Activated naive CD4-positive, alpha-beta T cell treated with anti-CD3 and anti-CD28 coated beads, Interleukin-2, amount 10 ng/mL, durations not matched to agents 7 days and 5 days (primary cell): ENCODE measurements at places on chromosomes 3 and 15.
A peak's percentile ranks its signal among the peaks of the same experiment; 100 is the strongest.

DNA sequence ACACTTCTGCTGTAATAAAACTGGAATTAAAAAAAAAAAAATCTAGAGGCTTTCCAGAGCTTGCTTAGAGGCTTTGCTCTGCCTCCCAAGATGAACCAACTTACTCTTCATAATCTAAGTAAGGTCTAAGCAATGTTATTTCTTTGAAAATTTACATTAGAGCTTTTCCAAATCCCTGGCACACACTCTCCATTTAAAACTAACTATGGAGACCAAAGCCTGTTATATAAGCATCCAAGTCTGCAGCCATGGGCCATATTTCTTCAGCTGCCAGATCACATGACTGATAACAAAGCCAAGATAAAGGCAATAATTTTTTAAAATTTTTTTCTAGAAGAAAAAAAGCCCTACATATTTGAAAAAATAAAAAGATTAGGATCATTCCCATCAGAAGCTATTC is 55.0 kb upstream of the ARHGEF3 start:
- no peak for DNase-seq

GRCh38 chr15:66188464-66188863 is 65.1 kb downstream of the MEGF11 start:
- DNase-seq = no peak

GRCh38 chr15:35118960-35119359 is 33.9 kb upstream of the NANOGP8 start:
- DNase-seq = no peak

GRCh38 chr15:74449095-74449494 is 11.9 kb downstream of the UBL7 start:
- DNase-seq = no peak

DNA sequence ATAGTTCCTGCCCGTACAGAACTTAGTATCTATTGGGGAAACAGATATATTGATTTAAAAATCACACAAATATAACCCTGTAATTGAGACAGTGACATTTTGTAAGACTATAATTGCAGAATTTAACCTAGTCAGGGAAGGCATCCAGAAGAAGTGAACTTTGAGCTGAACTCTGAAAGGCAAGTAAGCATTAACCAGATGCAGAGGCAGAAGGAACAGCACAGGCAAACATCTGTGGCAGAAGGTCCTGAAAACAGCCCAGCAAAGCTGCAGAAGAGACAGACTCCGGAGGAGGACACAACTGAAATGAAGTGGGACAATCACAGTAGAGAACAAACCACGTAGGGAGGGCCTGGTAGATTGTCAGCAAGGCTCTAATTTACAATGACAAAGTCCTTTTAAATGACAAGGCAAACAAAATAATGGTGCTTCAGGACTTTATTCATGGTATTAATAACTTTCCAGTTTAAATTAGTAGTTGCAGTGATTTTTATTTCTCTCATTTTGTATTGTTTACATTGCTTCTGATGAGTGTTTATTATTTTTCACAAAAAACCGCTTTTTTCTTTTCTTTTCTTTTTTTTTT is 14.5 kb downstream of the BCL2A1 start:
- no peak for DNase-seq

- DNase-seq = no peak
Measured at GRCh38 chr3:31096661-31097395, 202.4 kb upstream of the GADL1 start.

DNA sequence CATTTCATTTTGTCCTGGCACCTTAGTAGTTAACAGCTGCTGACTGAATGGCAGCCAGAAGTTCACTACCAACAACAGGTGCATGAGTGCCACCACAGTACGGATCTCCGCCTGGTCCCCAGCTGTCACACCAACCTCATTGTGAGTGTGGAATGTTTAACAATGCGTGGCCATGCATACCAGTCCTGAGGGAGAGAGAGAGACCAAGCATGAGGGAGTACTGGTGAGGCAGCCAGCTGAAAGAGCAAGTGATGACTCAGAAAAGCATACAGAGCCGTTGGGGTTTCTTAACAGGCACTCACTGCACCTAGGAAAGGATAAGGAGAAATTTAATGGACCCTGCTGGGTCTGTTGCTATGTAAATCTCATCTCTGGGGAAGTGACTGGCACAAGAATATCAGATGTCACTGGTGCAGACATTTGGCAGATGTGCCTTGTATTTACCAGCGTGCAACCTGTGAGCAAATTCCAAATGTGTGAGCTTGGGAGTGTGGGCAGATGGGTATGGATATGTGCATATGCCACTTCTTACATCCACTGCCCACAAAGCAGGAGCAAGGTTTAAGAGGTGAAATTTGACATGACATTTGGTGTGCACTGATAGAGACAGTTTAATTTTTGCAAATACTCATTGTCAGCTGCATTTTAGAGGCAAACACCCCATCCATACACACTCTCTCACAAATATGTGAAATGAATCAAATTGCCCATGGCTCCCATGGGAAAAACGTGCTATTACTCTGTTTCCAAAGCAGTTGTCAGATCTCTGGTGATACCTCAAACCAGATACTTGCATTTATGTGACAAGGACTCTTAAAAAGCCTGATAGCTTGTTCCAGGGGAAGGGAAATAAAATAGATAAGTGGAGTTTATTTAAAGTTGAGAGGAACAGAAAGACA is 245.2 kb upstream of the ARPP21 start:
- DNase-seq = no peak

DNA sequence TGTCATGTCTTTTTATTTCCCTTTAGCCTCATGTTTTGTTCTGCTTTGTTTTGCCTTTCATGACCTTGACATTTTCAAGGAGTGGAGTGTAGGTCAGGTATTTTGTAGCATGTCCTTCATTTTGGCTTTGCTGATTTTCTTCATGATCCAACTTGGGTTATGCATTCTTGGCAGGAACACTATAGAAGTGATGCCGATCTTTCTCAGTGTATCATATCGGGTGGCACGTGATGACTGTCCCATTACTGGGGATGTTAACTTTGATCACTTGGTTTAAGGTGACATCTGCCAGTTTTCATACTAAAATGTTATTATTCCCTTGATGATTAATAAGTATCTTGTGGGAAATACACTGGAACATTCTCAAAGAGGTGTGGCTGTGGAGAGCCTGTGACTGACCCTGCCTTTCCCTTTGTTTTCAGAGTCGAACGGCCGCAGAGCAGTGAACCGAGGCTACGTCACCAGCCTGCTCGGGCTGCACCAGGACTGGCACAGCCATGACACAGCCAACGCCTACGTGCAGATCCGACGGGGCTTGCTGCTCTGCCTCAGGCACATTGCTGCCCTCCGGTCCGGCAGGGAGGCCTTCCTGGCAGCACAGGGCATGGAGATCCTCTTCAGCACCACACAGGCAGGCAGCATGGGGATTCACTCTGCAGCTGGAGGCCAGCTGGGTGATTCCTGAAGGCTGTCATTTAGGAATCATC is 167.7 kb downstream of the AGBL1 start:
- no peak for DNase-seq

DNA sequence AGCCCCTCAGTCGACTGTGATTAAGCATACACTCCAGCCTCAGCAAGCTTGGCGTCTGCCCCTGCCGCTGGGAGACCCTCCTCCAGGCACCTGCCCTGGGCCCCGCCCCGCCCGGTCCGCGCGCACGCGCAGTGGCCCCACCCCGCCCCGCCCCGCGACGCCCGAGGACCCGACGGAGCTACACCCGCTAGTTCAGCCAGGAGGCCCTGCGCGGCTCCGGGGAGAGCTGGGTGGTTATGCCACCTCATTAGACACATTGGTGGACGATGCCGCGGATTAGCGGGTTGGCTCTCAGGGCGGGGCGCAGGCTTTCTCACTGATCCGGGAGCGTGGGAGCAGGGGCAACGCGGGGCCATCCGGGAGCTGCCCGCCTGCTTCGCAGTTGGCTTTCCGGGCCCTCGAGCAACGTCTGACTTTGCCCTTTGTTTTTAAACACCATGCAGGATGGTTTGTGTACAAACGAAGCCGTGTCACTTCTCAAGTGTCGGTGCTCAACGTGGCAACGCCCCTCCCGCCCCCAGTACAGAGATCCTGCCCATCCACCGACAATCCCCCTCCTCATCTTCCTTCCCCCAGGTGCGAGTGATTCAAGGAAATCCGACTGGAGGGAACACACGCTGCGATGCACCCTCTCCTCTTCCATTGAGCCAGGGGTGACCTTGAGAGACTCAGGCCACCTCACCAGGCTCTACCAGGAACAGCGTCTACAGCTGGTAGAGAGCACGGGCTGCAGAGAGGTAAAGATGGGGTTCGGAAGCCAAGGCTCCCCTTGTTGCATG is 109.3 kb downstream of the SHQ1 start:
- DNase-seq = peak; percentile 80

- no peak for DNase-seq
Measured at GRCh38 chr3:124351430-124352148, 359.7 kb upstream of the ROPN1 start.

DNA sequence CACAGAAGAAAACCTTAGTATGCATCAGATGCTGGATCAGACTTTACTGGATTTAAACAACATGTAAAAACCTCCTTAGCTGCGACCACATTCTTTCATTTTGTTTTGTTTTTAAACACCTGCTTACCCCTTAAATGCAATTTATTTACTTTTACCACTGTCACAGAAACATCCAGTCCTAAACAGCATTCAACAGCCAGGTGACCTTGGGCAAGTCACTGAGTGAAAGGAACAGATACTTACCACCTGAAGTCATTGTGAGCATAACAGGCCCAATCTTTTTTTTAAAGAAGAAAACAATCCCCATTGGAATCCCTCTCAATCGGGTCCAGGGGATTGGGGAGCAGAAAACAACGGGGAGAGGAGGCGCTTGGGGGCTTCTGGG is 390 bp downstream of the STARD5 start:
- DNase-seq = no peak

- DNase-seq = no peak
Measured at GRCh38 chr3:175890066-175890465, 1030.9 kb downstream of the NAALADL2 start.

DNA sequence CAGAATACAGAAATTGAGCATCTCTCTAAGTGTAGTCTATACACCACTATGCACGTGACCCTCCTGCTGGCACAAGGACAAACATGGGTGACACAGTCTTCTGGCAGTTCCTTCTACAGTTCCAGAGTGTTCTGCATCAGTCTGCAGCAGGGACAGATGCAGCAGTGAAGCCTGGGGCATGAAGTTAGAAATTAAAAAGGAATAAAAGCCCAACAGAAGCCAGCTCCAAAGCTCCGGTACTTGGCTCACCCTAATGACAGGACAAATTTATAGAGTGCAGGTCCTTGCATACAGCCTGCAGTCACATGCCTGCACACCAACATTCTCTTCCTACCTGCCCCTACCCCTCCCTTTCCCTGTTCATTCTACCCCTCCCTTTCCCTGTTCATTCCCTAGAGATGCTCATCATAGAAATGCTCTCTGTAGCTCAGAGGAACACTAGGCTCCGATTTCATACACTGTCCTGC is 15.0 kb downstream of the UACA start:
- DNase-seq = no peak

GRCh38 chr3:42853056-42853455 is 22.6 kb downstream of the CYP8B1 start:
- no peak for DNase-seq

GRCh38 chr3:134749802-134750553 is 45.1 kb upstream of the EPHB1 start:
- DNase-seq = no peak

GRCh38 chr15:69538379-69538778 is 85.8 kb downstream of the RPLP1 start:
- DNase-seq = no peak

GRCh38 chr3:151037746-151038477 is 47.6 kb upstream of the MED12L start:
- DNase-seq = no peak

- DNase-seq = no peak
Measured at GRCh38 chr3:108428586-108428985, 81.8 kb downstream of the MYH15 start.

DNA sequence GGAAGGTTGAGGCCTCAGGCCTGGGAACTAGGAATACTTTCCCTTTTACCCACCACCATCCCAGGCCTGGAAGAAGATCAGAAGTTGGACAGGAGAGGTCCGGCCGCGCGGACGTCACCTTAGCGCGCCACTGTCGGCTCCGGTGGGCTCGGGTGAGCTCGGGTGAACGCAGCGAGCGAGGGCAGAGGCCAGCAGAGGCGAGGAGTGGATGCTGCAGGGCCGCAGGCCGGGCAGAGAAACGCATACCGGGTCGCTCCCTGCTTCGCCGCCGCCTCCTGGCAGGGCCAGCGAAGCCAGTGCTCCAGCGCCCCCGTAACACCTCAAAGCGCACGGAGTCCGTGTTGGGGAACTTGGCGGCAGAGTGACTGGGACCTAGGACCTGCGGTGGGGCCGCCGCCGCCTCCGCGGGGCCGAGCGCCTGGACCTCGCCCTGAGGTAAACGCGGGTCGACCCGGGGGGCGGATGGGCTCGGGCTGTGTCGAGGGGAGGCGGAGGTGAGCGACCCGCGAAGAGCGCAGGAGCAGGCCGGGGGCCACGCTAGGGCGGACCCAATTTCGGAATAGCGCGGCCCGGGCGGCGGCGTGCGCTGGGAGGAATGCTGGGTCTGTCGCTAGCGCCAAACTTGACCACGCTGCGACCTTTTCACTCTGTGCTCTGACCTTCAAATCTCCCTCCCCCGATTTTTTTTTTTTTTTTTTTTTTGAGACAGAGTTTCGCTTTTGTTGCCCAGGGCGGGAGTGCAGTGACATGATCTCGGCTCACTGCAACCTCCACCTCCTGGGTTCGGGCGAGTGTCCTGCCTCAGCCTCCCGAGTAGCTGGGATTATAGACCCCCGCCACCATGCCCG is 1.6 kb downstream of the CYP11A1 start:
- no peak for DNase-seq

DNA sequence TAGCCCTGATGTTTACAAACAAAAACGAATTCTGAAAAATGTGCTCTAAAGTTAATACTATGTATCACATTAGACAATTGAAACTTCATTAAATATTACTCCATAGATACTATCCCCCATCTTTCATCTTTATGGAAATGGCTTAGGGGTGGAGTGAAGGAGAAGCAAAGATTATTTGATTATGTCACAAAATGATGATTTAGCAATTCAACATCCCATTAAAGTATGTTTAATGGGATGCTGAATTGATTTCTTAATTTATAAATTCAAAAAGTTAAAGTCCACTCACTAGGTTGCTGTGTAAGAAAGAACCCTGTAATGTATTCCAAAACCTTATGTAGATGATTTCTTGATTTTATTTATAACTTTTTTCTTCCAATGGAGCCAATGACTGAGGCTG is 201.1 kb downstream of the WDR72 start:
- no peak for DNase-seq

DNA sequence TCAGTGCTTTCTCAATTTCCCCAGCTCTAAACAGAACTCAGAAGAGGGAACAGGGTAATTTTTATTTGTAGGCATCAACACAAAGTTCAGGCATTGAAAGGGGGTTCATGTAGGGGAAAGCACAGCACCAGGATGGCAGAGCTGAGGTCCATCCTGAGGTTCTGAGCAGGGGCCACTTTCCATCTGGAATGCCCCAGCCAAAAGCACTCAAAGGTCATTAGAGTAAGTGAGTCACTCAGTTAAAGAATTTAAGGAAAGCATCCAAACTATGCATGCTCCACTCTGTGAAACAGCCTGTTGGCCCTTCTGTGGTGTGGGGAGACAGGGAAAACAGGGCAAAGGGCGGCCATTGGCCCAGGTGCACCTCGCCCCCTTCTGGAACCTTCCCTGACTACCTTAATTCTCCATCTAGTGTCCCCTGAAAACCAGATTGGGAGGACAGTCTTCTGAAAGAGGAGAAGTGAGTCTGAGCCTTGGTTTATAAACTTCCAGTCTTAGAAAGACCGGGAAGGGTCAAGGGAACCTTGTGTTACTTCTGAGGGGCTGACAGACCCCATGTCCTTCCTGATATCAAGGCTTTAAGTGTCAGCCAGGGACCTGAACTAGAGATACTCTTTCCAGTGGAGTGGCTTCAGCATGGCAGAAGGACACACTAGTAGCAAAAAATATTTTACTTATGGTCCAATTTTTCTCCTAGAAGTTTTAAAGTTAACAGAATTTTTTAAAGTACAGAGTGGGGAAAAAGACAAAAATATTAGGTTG is 133.3 kb downstream of the MYLK start:
- no peak for DNase-seq
